ENCODE measurements at places on chromosomes 16 and 17.

- H3K27ac ChIP-seq = peak overlapping the region; percentile 99
- peak; percentile 91 for DNase-seq
- H3K4me1 ChIP-seq = peaks cover 79% of the 10 kb centered on the region
- H3K27me3 ChIP-seq = no peaks in the 10 kb centered on the region
- H3K4me3 ChIP-seq = peak overlapping the region; percentile 45
- H3K36me3 ChIP-seq = peaks cover 74% of the 10 kb centered on the region
Observed at GRCh38 chr17:38881600-38882191, 11.8 kb downstream of the LASP1 start.

DNA sequence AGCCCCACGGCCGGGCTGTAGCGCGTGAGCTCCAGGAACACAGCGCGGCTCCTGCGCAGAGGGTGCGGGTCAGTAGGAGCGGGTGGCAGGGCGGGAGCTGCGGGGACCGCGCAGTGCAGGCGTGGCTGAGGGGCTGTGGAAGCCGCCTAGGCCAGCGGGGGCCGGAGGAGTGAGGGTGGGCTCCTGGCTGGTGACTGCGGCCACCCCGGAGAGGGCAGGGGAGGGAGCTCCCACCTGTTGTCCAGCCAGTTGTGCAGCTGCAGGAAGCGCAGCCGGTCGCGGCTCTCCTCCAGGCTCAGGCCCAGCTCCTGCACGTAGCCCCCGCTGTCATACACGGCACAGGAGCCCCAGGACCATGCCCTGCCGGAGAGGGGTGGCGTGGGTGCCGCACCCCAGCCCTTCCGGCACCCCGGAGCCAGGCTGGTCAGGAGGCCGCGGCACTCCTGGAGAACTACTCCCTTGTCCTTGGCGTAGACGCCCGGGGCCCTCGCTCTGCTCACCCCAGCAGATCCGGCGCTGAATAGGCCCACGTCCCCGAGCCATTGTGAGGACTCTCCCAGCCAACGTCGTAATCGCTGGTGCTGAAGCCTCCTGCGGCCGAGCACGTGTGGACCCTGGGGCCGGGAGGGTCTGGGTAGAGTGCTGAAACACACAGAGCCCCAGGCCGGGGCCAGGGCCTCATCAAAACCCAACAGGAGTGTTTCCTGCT, 43.9 kb downstream of the TSC2 start:
- peak overlapping the region; percentile 37 for H3K4me3 ChIP-seq
- no peaks in the 10 kb centered on the region for H3K27me3 ChIP-seq
- H3K4me1 ChIP-seq = peaks cover 50% of the 10 kb centered on the region
- H3K36me3 ChIP-seq = peaks cover 88% of the 10 kb centered on the region

DNA sequence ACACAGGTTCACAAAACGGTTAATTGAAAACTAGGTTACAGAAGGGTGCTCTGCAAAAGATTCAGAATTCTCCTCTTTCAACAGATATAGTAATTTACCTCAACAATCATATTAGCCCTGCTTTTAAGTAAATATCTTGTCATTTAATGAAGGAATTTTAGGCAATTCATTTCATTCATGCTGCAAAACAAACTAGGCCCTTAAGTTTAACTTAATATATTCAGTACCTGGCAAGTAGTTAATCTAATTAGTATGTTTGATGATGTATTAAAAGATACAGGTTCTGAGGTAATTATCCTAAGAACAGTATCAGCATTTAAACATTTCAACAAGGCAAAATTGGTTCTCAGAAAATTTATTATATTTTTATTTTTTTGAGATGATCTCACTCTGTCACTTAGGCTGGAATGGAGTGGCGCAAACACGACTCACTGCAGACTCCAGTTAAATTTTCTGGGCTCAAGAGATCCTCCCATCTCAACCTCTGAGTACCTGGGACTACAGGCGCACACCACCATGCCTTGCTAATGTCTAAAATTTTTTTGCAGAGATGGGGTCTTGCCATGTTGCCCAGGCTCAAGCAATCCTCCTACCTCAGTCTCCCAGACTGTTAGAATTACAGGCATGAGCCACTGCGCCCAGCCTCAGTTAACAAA, 44.9 kb downstream of the SMURF2 start:
- H3K36me3 ChIP-seq = peaks cover 21% of the 10 kb centered on the region
- no peaks in the 10 kb centered on the region for H3K27me3 ChIP-seq
- no peak overlapping the region for H3K4me3 ChIP-seq
- DNase-seq = no peak

GRCh38 chr17:82888583-82889495, 49.0 kb upstream of the ZNF750 start:
- no peak for DNase-seq
- H3K27ac ChIP-seq = no peak overlapping the region
- H3K4me1 ChIP-seq = peaks cover 15% of the 10 kb centered on the region
- H3K36me3 ChIP-seq = no peaks in the 10 kb centered on the region

DNA sequence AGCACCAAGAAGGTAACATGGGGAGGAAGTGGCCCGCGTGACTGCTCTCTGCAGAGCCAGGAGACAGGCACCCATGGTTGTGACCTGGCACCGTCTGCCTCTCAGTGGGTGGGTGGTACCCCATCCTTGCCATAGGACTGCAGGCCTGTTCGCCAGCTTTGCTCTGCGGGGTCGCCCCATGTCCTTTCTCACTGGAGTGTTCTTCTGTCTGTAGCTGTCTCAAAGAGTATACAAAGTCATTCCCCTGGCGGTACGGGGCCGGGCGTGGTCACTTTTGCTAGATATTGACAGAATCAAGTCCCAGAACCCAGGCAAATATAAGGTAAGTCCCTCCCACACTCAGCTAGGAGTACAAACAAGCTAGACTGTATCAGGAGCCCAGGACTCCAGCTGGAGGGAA, 6.0 kb downstream of the TBC1D26 start:
- H3K27me3 ChIP-seq = peaks cover 14% of the 10 kb centered on the region
- peaks cover 6% of the 10 kb centered on the region for H3K4me1 ChIP-seq
- no peaks in the 10 kb centered on the region for H3K36me3 ChIP-seq
- DNase-seq = no peak
- H3K4me3 ChIP-seq = no peak overlapping the region

- H3K27me3 ChIP-seq = peaks cover 45% of the 10 kb centered on the region
- H3K4me3 ChIP-seq = no peak overlapping the region
- peaks cover 2% of the 10 kb centered on the region for H3K4me1 ChIP-seq
- H3K36me3 ChIP-seq = no peaks in the 10 kb centered on the region
Observed at GRCh38 chr17:34825102-34825501, 136.2 kb downstream of the CCT6B start.

GRCh38 chr17:32936894-32937500, 9.0 kb downstream of the TMEM98 start:
- peaks cover 11% of the 10 kb centered on the region for H3K4me1 ChIP-seq
- no peaks in the 10 kb centered on the region for H3K27me3 ChIP-seq
- DNase-seq = peak; percentile 52
- no peak overlapping the region for H3K27ac ChIP-seq
- H3K4me3 ChIP-seq = no peak overlapping the region

GRCh38 chr17:47270946-47271705, 17.5 kb downstream of the ITGB3 start:
- no peak for DNase-seq
- H3K4me1 ChIP-seq = peaks cover 33% of the 10 kb centered on the region
- no peaks in the 10 kb centered on the region for H3K27me3 ChIP-seq
- peak overlapping the region; percentile 96 for H3K27ac ChIP-seq
- H3K36me3 ChIP-seq = peaks cover 22% of the 10 kb centered on the region
- no peak overlapping the region for H3K4me3 ChIP-seq

- peaks cover 56% of the 10 kb centered on the region for H3K27me3 ChIP-seq
- no peak overlapping the region for H3K27ac ChIP-seq
- H3K4me3 ChIP-seq = no peak overlapping the region
Observed at GRCh38 chr17:42179911-42180410, 981 bp downstream of the KCNH4 start.

DNA sequence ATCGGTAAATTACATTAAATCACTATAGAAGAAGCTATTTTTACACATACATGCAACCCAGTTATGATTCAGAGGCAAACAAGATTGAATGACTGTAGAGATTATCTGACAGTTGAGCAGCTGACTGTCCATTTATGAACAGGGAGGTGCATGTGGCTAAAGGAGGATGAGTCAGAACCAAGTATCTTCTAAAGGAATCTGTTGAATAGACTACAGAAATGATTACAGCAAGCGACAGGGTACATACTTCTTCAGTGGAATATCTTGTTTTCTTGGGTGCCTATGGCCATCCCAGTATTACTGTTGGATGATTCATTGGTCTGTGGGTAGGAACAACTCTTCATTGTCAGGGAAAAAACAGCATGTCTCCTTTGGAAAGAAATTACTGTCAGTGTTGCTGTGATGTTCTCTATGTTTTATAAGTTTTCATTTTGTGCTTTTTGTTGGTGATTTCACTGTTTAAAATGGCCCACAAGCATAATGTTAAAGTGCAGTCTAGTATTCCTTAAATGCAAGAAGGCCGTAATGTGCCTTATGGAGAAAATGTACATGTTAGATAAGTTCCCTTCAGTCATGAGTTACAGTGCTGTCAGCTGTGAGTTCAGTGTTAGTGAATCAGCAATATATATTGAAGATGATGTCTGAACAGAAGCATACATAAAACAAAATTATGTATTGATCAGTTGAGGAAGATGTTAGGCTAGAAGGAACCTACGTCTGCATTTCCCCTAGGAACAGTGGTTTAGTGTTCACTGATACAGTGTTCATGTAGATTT, 27.0 kb downstream of the CBFB start:
- DNase-seq = peak; percentile 98
- H3K27me3 ChIP-seq = no peaks in the 10 kb centered on the region
- no peak overlapping the region for H3K4me3 ChIP-seq
- H3K27ac ChIP-seq = peak overlapping the region; percentile 77
- peaks cover 9% of the 10 kb centered on the region for H3K36me3 ChIP-seq

DNA sequence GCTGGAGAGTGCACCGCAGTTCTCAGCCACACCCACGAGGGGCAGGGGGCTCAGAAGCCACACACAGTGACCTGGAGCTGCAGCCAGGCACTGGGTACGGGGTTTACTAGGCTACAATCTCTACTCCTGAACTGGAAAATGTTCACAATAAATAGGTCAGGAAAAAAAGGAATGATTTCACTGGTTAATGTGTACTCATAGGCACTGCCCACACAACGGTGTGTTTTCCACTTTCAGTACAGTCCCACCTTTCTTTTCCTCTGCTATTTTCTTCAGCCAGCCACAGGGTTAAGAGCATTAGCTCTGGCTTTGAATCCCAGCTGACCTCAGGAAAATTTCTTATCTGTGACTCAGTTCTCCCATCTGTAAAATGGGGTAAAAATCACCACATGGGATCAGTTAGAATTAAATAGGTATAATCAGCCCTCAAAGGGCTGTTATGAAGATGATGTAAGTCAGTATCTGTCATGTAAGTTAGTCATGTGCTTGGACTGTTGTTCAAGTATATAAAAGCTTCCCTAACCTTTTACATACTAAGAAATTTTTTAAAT, 35.7 kb downstream of the ZCCHC14 start:
- peak; percentile 67 for DNase-seq
- H3K27ac ChIP-seq = peak overlapping the region; percentile 90
- peaks cover 60% of the 10 kb centered on the region for H3K36me3 ChIP-seq
- no peak overlapping the region for H3K4me3 ChIP-seq
- no peaks in the 10 kb centered on the region for H3K27me3 ChIP-seq

- H3K4me1 ChIP-seq = no peaks in the 10 kb centered on the region
- no peak overlapping the region for H3K4me3 ChIP-seq
- DNase-seq = no peak
- H3K27ac ChIP-seq = no peak overlapping the region
Observed at GRCh38 chr17:69402052-69402451, 12.4 kb upstream of the MAP2K6 start.

DNA sequence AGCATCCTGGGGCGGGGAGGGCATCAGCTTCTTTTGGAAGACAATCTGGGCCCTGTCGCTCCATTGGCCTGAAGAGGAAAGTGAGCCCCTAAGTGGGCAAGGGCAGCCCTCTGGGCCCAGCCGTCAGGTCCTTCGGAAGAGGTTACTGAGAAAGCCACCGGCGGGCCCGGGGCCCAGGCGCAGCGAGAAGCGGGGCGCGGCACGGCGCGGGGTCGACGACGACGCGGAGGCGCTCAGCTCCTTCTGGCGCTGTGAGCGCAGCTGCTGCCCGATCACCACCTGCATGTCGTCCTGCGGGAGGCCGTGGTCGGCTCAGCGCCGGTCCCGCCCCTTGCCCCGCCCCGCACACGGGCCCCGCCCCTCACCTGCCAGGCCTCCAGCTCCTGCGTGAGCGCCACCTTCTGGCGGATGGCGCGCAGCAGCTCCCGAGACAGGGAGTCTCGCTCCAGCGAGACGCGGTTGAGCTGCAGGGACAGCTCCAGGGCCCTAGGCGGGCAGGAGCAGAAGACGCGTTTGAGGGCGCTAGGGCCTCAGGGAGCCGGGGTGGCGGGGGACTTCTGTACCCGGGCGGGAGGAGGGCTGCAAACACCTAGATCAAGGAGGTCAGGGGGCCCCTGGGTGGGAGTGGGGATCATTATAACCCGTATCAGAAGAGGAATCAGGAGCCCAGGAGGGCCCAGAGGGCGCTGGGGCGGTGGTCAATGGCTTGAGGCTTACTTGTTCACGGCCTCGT, 4.3 kb downstream of the THOC6 start:
- peaks cover 10% of the 10 kb centered on the region for H3K27me3 ChIP-seq
- H3K27ac ChIP-seq = no peak overlapping the region
- H3K36me3 ChIP-seq = peaks cover 40% of the 10 kb centered on the region

DNA sequence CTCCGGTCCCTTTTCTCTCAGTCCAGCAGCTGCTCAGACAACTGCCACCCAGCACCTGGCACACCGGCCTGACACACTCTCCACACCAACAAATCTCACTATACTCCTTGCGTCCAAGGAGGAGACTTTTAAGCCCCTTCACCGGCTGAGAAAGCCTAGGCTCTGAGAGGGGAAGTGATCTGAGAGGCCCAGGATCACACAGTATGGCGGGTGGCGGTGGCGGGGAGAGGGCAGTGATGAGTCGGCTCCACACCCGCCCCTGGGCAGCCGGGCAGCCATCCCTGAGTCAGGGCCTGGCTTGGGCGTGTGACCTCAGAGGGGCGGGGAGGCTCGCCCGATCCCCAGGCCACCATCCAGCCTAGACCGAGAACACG, 569 bp downstream of the FLII start:
- peak overlapping the region; percentile 89 for H3K4me3 ChIP-seq
- peak overlapping the region; percentile 94 for H3K27ac ChIP-seq
- no peaks in the 10 kb centered on the region for H3K27me3 ChIP-seq
- DNase-seq = peak; percentile 86
- H3K36me3 ChIP-seq = peaks cover 46% of the 10 kb centered on the region

DNA sequence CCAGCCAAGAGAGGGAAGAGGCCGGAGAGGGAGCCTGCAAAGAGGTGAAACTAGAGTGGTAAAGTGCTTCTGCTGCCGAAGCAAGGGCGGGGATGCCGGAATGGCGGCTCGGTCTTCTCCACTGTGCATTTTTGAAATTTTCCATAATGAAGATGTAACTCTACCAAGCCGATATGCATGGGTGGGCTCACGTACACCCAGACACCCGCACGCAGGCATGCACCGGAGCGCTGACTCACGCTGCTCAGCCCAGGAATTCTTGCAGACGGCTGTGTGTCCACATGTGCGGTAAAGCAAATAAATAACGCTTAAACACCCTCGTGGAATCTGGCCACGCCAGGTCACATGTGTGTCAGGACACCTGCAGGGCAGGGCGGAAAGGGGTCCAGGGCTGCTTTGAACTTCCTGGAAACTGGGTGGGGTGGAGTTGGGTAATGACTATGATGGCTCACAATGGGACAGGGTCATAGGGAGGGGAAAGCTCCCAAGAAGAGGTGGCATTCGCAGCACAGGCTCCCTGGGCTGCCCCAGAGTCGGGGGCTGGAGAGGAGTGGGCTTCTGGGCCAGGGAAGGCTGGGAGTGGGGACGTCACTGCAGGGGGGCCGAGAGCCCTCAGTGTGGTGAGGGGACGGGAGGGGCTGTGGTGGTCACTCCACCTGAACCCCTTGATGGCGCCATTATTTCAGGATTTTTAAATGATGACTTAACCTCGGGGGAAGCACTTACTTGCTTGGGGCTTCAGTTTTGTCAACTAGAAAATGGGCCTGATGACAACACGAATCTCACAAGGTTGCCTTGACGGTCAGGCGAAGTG, 265.5 kb downstream of the PARN start:
- peak overlapping the region; percentile 86 for H3K27ac ChIP-seq
- H3K27me3 ChIP-seq = no peaks in the 10 kb centered on the region
- no peak overlapping the region for H3K4me3 ChIP-seq
- no peaks in the 10 kb centered on the region for H3K36me3 ChIP-seq
- H3K4me1 ChIP-seq = peaks cover 24% of the 10 kb centered on the region

Data from mesenchymal stem cell (in vitro differentiated cells and primary cell).